Stimulated activated CD4-positive, alpha-beta T cell treated with anti-CD3 and anti-CD28 coated beads, TNF-alpha, amount 100 ng/mL, for 1 hour (primary cell): ENCODE measurements at places on chromosomes 4 and X.

- DNase-seq = no peak
Observed at GRCh38 chr4:113639326-113639725, 122.2 kb downstream of the CAMK2D start.

- DNase-seq = no peak
Observed at GRCh38 chrX:39484159-39485068, 613.3 kb downstream of the BCOR start.

- no peak for DNase-seq
Observed at GRCh38 chrX:21438792-21439191, 64.6 kb downstream of the CNKSR2 start.

DNA sequence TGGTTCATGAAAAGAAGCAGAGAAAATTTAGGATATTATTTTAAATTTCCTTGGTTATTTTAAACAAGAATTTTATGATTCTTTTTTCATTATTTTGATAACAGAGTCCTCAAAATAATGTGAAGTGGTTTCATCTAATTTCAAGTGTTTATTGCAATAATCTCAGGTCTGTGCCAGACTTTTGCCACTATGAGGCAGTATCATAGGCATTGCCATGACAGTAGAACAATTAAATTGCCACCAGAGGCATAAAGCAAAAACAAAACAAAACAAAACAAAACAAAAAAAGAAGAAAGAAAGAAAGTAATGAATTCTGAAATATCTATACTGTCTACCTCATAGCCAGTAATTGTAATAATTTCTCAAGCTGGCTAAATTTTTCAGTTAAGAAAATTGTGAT is 739.2 kb downstream of the KCTD8 start:
- DNase-seq = no peak

GRCh38 chr4:163385466-163385865 is 41.8 kb downstream of the NPY5R start:
- no peak for DNase-seq

DNA sequence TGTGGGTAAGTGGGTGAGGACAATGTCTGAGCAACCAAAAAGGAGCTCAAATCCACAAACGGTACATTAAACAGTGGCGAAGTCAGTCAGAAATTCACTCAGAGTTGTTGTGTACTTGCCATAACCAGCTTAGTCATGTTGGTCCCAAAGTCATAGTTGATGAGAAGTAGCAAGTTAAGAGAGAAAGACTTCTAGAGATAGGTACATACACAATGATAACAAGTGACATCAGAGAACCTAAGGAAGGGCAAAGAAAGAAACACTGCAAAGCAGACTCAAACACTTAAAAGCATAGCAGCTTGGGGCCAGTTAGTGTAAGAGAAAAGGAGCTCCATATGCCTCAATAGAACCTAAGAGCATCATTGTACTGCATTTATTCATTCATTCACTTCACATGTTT is 30.2 kb downstream of the DYNLT3 start:
- no peak for DNase-seq

- DNase-seq = no peak
Observed at GRCh38 chrX:100395781-100396180, 14.3 kb downstream of the PCDH19 start.

DNA sequence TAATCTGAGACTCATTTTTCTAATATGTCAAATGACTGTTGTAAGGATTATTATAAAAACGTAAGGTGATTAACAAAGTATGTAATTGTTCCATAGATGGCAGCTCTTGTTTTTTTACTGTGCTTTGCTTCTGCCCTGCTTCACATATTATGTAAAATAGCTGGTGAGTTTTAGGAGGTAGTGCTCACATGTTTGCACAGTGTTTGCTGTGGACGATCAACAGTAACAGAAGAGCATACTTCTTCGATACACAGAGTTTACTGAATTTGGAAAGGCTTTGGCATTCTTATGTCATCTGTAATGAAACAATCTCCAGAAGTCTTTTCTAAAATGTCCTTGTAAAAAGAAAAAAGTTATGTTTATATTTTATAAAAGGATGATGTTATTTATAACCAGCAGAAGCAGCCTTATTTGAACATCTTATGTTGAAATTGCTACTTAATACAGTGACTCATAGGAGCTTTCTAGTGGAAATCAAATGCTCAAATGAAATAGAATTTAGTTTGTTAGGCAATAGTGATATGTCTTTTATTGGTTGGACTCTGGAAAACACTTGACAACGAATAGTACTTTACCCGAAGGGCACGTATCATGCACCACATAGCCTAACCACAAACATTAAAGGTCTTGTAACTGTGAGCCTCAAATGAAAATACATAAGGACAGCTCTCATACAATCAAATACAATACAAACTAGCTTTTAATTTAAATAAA is 1.9 kb upstream of the MTTP start:
- no peak for DNase-seq

GRCh38 chr4:41887821-41888686 is 47.2 kb upstream of the TMEM33 start:
- no peak for DNase-seq

DNA sequence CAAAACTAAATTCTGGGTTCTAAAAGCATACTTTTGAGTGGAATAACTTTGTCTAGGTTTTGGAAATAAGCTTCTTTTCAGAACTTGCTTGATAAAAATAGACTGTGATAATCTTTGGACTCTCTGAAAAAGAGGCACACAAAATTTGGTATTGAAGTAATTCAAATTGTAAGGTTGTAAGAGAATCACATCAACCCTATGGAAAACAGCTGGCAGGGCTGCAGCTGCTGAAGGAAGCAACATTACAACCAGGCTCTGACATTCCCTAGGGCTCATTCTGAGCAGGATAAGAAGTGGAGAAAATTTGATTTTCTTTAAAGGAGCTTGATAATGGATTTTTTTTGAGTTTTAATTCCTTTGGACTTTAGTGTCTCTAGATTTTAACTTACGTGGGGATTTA is 147.6 kb downstream of the FSTL5 start:
- DNase-seq = no peak

DNA sequence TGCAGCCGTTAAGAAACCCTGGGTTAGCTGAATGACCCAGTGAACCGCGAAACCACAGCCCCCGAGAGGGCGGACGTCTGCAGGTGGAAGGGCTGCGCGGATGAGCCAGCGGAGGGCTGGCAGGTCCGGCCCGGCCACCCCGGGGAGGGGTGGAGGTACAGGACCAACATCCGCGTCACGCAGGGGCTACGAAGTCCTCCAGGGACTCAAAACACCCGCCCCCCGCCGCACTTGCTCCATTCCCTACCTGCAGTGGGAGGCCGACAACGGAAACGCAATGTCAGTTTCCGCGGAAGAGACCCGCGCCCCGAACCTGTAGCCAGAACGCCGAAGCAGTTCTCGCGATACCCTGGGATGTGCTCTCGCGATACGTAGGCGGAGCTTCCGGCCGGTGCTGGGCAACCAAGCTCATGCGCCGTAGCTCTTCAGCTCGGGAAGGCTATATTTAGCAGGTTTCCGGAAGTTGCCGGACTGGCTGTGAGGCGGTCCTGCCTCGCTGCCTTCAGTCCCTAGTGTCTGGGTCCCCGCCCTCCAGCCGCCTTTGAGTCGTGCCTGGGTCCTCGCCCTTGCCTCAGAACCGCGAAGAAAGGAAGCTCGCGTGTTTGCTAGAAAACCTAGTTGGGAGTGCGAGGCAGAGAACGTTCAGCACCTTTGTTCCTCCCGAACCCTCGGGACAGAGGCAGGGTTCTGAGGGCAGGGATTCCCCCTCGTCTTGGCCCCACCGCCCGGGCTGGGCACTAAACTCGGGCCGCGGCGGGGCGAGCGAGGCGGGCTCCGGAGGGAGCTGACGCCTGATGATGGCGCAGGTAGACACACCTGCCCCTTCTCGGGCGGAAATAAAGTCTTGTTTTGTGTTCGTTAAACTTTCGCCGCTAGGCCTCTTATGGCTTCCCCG is at the start of the genes OFD1 and TRAPPC2:
Gene OFD1 (plus strand): TSS at position 471 of the 895 bp plus-strand sequence. CDS start 324 bp downstream, at position 795.
Gene TRAPPC2 (minus strand): TSS at position 343 of the 895 bp plus-strand sequence. CDS start 14,657 bp downstream, outside the sequence.
- peak; percentile 70 for DNase-seq

DNA sequence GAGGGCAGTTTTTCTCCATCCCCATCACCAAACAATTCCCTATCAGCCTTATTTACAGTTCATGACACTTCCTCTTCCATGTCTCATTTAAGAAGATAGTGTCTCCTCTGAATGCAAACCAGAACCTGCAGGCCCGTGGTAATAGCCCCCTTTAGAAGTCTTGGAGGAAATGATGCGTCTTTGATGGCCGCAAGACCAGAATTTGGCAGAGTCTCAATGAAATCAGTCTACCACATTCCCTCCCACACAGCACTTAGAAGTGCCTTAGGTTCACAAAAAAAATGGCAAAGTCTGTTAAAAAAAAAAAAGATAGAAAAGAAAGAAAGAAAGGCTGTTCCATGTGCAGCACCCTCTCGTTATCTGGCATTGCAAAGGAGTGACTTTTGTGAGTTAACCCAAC is 2.1 kb upstream of the KDR start:
- no peak for DNase-seq

DNA sequence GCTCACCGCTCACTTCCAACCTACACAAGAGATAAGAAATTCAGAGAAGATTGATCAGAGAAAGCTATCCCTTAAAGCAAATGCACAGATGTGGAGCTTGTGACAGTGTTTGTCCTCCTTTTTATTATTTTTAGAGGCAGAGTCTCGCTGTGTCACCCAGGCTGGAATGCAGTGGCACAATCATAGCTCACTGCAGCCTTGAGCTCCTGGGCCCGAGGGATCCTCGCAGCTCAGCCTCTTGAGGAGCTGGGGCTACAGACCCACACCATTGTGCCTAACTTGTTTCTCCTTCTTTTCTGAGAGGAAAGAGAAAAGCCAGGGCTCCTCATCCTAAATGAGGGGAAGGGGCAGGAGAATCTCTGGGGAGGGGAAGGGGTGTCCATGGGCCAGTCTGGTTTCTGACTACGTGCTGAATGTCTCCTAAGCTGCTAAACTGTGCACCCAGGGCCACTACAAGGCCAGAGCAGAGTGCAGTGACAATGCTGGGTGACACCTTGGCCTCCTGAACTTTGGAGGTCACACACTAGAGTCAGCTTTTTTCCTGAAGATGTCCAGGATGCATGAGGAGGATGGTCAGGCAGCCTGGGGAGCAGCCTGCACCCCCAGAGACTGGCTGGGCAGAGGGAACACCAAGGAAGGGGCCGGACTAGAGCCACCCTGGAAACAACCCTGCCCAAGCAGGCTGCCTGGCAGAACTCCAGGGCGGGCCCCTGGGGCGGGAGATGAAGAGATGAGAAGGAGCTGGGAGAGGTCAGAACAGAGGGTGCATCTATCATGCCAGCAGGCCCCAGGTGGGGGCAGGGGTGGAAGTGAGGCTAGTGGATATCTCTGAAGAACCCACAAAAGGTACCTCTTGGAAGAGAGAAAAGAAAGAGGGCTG is 55.5 kb upstream of the PROM1 start:
- DNase-seq = no peak

DNA sequence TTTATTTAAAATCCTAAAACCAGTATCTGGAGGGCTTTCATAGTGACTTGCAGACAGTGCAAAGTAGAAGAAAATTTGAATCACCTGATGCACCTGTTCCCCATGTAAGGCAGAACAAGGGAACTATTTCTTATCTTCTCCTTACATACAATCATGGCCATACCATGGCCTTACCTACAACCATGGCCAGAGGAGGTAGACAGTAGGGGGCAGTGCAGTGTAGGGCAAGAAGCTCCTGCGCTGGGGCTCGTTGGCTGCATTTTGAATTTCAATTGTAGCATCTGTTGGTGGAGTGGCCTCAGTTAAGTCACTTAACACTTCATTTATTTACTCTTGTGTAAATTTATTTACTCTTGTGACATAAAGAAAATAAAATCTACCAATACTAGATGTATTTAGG is 33.0 kb downstream of the GALNTL6 start:
- DNase-seq = no peak

DNA sequence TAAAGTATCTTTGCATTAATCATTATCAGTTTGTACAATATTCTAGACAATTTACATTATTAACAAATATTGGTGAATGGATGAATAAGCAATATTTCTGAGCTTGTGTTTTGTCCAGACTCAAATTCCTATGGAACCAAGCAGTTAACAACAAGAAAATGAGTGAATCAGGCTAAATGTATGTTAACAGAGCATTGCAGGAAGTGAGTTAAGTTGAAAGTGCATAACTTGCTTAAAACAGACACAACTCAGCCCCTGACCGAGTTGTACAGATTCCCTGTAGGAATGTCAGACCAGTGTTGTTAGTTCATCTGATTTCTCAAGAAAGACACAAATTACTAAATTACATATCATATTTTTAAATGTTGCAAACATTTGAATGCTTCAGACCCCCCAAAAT is 23.7 kb upstream of the CSN1S1 start:
- DNase-seq = no peak

DNA sequence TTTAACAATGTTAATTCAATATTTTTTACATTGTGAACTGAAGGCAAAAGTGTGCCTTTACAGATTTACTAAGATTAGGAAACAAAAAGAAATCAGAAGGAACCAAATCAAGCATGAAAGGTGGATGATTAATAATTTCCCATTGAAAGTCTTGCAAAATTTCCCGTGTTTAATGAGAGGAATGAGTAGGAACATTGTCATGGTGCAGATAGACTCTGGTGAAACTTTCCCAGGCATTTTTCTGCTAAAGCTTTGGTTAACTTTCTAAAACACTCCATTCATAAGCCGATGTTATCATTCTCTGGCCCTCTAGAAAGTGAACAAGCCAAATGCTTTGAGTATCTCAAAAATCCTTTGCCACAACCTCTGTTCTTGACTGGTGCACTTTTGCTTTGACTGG is 1522.8 kb upstream of the PABPC4L start:
- DNase-seq = no peak

DNA sequence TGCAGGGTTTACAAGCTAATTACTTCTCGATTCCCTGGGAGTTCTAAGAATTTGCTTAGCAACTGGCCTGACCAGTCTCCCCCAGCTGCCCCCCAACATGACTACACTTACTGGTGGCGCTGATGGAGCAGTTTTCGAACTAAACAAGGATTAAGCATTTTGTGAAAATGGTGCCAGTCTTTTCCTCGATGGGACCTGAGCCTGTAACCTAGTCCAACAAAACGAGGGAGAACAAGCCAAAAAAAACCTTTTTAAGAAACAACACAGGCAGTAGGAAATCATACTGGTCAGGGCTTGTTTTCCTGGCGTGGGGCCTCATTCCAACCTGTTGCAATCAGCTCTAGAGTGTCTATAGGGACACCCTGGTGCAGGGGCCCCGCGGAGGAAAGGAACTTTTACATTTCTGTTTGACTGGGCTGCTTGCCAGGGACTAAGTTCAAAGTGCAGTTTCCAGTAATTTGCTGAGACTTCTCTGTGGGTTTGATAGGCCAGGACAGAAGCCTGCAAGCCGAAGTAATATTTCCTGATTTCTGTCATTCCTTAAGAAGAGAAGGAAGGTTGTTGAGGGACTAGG is 158.7 kb downstream of the SPRY1 start:
- DNase-seq = no peak

- DNase-seq = no peak
Observed at GRCh38 chr4:137266511-137266910, 265.8 kb downstream of the PCDH18 start.

DNA sequence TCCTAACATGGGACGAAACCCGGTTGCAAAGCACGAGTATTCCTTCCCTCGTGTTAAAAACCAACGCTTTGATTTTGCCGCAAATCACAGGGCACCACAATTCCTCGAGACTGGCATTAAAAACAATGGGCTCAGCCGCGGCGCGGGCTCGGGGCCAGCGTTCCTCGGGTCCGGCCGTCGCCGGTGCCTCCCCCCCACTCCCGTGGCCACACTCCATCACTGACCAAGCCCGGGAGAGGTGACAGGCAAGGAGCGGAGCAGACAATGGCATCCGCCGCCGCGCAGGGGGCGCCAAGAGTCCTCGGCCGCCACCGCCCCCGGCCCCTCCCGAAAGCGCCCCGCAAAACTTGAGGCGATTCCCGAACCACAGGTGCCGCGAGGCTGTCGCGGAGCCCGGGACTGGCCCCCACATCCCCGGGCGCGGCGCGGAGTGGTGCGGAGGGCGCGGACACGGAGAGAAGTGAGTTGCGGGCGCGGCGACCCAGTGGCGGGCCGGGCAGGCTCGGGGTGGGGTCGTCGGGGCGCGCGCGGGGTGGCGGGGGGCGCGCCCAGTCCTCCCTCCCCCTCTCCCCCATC is 445 bp downstream of the AP1S2 start:
- DNase-seq = no peak
